ENCODE measurements at places on chromosomes 3 and 15.
A peak's percentile ranks its signal among the peaks of the same experiment; 100 is the strongest.

- no peak for DNase-seq
These were observed 15.5 kb downstream of the ANO10 start for GRCh38 chr3:43606284-43606683.

- no peak for DNase-seq
These were observed 64.2 kb upstream of the POLG start for GRCh38 chr15:89398896-89399237.

GRCh38 chr3:53865732-53866499, 16.0 kb downstream of the ACTR8 start:
- DNase-seq: no peak

GRCh38 chr3:51371943-51372557, 13.0 kb upstream of the MANF start:
- DNase-seq: no peak

DNA sequence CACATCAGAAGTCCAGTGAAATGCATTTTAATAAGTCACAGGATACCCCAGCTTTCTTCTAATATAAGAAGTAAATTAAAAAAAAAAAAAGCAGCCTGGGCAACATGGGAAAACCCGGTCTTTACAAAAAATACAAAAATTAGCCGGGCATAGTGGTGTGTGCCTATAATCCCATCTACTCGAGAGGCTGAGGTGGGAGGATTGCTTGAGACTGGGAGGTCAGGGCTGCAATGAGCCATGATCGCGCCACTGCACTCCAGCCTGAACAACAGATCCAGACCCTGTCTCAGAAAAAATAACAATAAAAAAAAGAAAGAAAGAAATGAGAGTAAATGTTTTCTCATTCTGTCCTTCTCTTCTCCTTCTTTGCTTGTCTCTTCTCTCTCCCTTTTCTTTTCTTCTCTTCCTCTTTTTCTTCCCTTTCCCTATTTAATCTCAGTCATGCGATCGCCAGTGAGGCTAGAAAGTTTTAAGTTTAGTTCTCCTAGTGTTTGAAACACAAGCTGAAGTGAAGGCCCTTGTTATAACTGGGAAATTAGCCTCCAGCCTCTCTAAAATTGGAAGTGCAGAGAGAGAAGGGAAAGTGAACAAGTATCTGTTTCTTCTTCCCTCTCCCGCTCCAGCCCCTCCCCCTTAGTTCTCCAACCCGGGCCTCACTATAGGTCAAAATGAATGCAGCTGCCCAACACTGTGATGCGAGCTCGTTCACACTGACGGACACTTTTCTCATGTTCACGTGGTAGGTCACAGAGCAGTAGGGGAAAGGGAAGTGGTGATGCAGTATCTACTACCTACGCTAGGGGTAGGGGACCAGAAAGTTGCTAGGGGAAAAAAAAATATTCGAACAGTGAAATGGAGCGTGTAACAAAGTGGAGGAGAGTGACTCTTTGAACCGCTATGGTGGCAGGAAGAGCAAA, 23.5 kb upstream of the TSC22D2 start:
- peak; percentile 97 for DNase-seq

DNA sequence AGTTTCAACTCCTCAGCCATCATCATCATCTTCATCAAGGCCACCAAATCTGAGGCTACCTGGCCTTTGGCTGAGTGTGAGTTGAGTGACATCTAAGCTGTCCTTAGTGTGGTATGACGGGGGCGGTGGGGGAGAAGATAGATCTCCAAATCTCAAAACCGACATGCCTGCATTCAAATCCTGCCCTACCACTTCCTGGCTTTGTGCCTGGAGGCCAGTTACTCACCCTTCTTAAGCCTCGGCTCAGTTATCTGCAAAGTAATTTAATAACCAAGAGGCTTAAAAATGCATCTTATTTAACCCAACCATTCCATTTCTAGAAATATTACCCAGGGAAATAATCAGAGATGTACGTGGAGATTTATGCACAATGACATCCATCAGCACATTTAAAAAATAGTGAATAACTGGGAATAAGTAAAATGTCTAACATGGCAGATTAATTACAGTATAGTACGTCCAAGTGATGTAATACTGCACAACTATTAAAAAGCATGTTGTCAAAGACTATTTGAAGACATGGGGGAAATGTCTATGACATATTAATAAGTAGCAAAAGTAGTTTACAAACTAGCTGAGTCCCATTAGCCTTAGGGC, 167.4 kb downstream of the NTRK3 start:
- DNase-seq: no peak

DNA sequence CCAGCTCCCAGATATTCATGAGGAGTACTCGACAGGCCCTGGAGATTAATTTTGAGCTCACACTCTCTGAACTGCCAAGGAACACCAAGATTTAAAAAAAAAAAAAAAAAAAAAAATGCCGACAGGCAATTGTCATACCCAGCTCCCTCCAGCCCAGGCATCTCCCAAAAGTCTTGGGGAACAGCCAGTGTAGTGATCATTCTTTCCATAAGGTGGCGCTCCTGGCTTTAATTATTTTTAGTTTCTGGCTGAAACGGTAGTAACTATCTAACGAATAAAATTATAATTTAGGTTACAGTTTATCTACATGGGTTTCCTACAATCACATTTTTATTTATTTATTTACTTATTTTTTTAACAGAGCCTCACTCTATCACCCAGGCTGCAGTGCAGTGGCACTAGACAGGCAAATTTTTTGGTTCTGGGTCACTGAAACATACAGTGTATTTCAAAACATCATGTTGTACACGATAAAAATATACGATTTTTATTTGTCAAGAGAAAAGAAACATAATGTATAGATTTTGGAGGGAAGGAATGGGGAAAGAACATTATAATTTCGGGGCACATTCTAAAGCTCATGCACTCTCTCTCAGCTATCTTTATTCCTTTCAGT, 157.3 kb downstream of the ADAMTS9 start:
- DNase-seq: no peak

DNA sequence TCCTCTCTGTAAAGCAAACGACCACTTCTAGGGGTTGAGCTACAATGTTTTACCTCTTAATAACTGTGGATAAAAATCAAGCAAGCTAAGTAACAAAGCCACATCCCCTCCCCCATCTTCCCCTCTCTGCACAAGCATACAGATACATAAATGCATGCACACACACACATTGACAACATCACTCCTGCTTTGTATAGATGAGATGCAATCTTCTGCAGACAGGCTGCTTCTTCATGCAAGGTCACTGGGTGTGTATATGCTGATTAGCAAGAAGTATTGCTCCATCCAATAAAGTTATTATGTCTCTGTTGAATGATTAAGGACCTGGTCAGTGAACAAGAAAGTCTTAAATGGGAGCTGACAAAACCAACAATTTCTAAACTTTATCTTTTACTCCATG, 8.8 kb upstream of the ATP11B start:
- no peak for DNase-seq

DNA sequence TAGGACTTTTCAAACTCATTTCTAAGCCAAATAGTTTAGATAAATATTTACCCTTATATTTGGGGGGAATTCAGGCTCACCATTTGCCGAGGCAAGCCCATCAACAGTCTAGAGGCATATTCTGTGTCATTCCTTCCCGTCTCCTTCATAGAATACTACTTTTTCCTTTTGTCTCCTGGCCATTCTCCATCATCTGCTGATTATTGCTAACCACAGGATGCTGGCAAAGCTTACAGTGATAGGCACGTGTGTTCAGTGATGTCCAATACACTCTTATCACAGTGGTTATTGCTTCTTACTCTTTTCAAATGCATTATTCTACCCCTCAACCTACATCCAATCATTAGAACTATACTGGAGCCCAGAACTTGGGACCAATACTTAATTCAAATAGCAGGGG, 130.6 kb upstream of the ZBED2 start:
- DNase-seq: no peak

GRCh38 chr3:124682263-124682662, 48.0 kb upstream of the UMPS start:
- no peak for DNase-seq

Data from GM12878 (cell line).